ENCODE measurements at places on chromosomes 6 and 20.

- DNase-seq, result no peak
These were observed 77.4 kb downstream of the PAK5 start for GRCh38 chr20:9761476-9761875.

GRCh38 chr6:70315079-70315751 is 12.3 kb upstream of the COL9A1 start:
- DNase-seq, result no peak

DNA sequence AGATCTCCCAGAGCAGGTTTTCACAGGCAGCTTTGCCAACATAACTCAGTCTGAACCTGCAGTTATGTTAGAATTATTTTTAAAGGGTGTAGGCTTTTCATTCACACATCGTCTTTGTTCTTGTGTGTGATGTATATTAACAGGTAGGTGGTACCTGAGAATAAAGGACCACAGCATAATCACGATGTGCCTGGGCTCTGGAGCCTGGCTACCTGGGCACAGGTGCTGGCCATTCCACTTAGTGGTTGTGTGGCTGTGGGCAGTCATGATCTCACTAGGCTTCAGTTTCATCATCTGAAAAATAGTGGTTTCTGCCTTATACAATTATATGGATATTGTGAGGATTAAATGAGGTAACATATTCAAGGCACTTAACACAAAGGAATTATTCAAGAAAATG is 6.4 kb downstream of the CD109 start:
- DNase-seq, result no peak

- no peak for DNase-seq
These were observed 1.6 kb upstream of the LY86 start for GRCh38 chr6:6586671-6587526.

DNA sequence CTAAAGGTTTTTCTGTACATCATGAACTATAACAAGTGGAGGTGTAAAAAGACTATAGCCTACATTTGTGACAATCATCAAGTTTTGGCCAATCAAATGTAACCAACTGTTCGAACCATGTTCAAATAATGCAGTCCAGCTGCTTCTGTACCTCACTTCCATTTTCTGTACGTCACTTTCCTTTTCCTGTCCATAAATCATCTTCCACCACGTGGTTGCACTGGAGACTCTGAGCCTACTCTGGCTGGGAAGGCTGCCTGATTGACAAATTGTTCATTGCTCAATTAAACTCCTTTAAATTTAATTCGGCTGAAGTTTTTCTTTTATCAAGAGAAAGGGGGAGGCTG is 270.4 kb upstream of the JARID2 start:
- no peak for DNase-seq

DNA sequence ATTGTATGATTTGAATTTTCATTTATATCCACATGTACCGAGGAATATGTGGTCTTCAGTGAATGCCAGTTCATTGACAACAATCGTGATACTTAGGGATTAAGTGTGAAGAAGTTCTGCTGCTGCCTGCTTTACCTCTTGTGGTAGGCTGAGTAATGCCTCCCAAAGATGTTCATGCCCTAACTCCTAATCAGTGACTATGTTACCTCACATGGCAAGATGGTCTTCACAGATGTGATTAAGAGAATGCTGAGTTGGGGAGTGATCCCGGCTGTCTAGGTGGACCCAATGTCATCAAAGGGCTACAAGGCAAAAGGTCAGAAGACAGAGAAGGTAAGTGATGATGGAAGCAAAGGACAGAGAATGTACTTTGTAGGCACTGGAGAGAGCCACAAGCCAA is 181.0 kb downstream of the FOXC1 start:
- no peak for DNase-seq

GRCh38 chr20:48538856-48539255 is 288.9 kb downstream of the PREX1 start:
- DNase-seq, result no peak

- DNase-seq, result no peak
These were observed 53.9 kb upstream of the DDR1 start for GRCh38 chr6:30830438-30830837.

DNA sequence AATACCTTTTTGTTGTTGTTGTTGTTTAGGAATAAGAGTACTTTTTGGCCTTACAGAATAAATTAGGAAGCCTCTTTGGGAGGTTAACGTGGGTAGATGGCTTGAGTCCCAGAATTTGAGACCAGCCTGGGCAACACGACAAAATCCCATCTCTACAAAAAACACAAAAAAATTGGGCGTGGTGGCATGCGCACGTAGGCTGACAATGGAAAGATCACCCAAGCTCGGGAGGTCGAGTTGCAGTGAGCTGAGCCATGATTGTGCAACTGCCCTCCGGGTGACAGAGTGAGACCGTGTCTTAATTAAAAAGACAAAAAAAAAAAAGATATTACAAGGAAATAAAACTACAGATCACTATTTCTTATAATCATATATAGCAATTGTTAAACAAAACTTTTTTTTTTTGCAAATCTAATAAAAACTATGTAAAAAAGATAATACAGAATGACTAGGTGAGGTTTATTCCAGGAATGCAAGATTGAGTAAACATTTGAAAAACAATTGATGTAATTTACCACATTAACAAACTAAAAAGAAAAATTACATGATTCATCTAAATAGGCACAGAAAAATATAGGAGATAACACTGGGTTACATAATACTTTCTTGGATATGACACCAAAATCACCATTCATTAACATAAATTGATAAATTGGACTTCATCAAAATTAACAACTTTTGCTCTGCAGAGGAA is 43.6 kb upstream of the ASCC3 start:
- no peak for DNase-seq

DNA sequence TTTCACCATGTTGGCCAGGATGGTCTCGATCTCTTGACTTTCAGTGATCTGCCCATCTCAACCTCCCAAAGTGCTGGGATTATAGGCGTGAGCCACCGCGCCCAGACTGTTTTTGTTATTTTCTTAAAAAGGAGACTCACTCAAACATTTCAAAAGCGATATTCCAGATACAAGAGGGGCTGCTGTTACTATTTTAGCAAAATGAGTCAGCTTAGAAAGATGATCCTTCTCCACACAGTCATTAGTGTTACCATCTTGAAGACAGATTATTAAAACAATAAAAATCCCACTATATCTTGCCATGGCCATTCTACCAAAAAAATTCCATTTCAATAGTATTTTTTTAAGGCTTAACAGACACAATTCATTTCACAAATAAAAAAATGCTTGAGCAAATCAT is 102.8 kb downstream of the PREP start:
- no peak for DNase-seq

GRCh38 chr6:155103816-155104366 is 108.8 kb downstream of the TIAM2 start:
- DNase-seq, result no peak

DNA sequence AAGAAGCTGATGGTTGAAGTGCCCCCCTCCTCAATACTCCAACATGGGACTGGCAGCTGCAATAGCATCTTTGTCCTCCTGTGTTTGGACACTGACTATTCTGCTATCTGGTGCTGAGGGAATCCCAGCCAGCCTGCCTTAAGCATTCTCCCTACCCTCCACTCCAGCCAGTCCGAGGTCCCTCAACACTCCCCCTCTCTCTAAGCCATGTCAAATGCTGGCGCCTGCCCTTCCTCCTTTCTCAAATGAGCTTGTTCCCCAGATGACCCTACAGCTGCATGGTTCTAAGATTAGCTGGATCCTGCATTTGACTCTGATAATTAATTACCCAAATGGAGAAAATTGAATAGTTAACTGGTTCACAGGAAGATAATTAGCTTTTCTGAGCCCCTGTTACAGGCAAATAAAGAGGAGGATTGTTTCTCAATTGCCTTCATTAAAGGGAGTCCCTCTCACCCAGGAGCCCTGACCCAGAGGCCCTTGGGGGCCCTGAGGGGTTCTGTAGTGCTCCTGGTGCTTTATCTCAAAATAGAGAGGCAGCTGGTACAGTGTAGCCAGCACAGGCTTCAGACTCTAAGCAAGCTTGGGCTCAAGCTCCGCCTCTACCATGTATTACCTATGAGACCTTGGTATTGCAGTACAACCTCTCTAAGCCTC is 37.9 kb upstream of the CHD6 start:
- no peak for DNase-seq

Data from GM12891 (cell line).